ENCODE measurements at places on chromosomes 5 and 9.

GRCh38 chr9:88406051-88406450 is 17.8 kb downstream of the SPIN1 start:
- DNase-seq, result no peak

DNA sequence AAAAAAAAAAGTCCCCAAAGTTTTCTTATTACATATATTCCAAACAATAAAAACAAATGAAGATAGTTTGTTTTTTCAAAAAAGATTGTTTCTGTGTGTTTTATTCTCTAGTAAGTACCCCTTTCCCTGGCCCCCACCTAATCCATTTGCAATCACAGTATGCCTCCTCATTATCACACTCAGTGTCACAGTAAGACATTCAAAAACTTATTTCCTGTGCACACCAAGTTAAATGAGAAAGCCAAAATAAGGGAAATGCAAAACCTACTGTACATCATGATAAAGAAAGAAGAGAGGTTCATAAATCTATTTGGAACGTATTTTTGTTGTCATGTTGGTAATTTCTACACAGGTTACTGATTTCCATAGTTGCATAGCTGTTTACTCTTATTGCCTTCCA is 62.3 kb downstream of the ST8SIA4 start:
- DNase-seq, result no peak

- DNase-seq, result no peak
Measured at GRCh38 chr9:134325096-134325812, 1.0 kb upstream of the RXRA start.

DNA sequence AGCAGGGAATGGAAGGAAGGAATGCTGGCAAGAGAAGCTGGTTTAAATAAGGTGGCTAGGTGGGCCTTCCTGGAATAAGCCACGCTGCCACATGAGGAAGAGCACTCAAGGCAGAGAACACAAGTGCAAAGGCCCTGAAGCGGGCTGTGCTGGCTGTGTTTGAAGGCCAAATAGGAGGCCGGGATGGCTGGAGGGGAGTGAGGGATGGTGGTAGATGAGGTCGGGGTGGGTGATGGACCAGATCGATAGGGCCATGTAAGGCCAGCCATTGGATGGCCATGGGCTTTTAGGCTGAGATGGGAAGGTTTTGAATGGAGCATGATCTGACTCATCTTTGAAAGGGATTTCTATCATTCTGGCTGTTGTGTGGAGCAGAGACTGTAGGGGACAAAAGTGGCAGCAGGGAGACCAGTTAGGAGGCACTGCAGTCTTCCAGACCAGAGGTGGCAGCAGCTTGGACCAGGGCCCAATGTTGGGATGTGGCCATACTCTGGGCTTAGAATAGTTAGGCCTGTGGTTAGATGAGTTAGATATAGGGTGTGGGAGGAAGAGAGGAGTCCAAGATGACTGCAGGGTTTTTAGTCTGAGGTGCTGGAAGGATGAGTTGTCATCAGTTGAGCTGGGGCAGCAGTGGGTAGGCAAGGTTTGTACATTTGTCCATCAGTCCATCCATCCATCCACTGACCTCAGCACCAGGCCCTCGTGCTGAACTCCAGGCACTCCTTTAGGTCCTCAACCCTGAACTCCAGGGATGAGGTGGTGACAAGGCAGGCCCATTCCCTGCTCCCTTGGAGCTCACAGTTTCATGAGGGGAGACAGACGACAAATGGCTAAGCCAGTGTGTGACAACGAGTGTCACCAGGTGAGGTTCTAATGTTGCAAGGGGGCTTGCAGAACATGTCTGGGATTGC is 30.3 kb downstream of the NDST1 start:
- DNase-seq, result no peak

DNA sequence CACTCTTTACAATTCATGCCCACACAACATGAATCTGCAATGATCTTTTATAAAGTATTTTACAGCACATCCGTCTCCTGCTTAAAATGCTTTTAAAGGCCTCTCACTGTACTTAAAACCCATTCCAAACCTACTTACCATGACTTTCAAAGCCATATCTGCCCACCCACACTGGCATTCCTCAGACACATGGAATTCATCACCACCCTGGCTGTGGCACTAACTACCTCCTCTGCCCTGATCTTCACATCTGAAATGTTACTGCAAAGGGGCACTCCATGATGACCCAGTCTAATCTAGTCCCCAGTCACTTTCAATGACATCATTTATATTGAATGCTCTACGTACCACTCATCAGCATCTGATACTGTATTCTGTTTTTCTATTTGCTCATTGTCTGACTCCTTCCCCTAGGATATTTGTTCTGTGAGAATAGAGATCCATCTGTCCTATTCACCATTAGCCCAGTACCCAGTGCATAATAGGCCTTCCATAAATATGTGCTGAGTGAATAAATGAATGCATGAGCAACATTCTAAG is 193.2 kb upstream of the KIF2A start:
- no peak for DNase-seq

- DNase-seq, result no peak
Measured at GRCh38 chr5:124522992-124523391, 223.4 kb downstream of the ZNF608 start.

DNA sequence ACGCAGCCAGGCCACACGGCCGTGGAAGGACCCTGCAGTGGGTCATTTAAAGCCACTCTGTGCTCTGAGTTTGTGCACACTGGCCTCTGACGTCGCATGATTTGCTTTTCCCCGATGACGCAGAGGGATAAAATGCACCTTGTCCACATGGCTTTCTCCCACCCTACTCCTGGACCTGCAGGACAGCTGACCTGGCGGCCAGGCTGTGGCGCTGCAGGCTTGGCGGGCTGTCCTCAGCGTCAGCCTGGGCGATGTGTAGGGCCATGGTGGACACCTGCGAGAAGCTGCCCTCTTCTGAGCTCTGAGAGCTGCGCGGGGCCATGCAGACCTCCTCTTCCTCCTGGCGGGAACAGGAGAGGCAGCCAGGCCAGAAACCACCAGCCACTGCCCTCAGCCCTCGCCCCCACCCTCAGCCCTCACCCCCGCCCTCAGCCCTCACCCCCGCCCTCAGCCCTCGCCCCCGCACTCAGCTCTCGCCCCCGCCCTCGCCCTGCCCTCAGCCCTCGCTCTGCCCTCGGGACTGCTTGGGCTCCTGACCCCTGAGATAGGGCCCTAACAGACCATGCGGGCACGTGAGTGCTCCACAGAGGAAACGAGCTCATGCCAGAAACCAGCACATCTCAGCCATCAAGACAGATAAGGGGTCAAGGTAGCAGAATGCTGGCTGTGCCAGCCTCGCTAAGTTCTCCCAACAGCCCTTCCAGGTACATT is 20.0 kb upstream of the SCGB3A1 start:
- no peak for DNase-seq

DNA sequence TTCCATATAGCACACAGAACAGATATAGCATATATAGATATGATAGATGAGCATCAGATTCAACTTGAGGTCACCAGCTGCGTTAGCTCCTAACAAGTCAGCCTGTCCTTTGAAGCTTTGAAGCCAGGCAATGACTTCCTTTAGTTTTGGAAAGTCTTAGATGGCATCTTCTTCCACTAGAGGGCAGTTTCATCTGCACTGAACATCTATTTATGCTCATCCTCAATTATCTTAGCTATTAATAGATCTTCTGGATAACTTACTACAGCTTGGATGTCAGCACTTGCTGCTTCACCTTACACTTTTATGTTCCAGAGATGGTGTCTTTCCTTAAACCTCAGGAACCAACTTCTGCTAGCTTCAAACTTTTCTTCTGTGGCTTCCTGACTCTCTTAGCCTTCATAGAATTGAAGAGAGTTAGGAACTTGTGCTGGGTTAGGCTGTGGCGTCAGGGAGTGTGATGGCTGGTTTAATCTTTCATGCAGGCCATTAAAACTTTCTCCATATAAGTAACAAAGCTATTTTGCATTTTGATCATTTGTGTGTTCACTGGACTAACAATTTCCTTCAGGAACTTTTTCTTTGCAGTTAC is 1401.4 kb downstream of the EFNA5 start:
- no peak for DNase-seq

- peak; percentile 39 for DNase-seq
Measured at GRCh38 chr5:172958331-172959046, 735 bp upstream of the RPL26L1 start.

- DNase-seq, result no peak
Measured at GRCh38 chr5:179777909-179778308, 15.9 kb upstream of the LTC4S start.

DNA sequence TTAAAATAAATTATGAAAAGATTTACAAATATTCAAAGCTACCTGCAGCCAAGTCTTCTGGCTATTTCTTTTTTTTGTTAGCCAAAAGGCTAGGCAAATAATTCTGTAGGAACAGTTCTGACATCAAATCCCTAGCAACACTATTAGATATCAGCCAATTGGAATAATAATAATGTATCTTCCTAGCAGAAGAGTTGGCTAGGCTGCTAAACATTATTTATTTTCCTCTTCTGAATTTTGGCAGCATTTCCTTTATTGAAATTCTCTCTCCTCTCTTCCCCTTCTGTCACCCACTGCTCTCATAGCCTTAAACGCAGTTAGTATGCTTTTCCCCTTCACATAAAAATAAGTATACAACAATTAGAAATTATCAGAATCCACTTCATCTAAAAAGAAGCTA is 42.6 kb downstream of the ZDHHC21 start:
- no peak for DNase-seq

GRCh38 chr5:133938039-133938821 is 30.2 kb downstream of the C5orf15 start:
- no peak for DNase-seq

DNA sequence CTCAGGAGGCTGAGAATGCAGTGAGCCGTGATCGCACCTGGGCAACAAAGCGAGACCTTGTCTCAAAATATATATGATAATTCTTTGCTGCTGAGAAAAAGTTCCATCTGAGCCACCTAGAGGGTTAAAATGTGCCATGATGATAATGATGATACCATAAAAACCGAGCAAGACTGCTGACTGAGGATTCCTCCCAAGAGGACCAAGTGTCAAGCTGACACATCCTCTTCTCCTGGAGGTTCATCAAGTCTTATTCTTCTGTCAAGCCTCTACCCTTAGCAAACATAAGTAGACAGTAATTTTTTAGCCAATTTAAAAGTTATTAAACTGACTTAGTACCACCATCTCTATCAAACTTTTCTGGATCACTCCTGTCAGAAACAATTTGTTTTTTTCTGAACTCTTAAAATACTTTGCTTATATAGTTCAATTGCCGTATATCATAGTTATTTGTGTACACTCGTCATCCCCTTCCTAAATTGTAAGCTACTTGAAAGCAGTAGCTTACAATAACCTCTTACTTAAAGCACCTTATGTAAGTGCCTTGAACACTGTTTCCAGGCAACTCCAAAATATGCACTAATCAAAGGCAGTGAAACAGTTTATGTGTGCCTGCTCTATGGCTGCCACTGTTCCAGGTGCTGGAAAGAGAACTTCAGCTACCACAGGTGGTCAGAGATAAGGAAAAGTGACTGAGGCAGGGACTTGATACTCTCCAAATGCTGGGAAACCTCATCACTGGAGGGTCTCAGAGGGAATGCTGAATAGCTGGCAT is 57.4 kb downstream of the SCAI start:
- DNase-seq, result no peak

Data from stimulated activated CD8-positive, alpha-beta memory T cell treated with anti-CD3 and anti-CD28 coated beads, Interleukin-7, amount 100 ng/mL, for 48 hours (primary cell).